ENCODE measurements at places on chromosomes 7 and 10. TPM values are rescaled to one million over a fixed set of nuclear protein-coding genes. Genes with fewer than 3 reads are reported as not detected.

Gene GOLGA7B
- total RNA-seq = 0.04 TPM

DNA sequence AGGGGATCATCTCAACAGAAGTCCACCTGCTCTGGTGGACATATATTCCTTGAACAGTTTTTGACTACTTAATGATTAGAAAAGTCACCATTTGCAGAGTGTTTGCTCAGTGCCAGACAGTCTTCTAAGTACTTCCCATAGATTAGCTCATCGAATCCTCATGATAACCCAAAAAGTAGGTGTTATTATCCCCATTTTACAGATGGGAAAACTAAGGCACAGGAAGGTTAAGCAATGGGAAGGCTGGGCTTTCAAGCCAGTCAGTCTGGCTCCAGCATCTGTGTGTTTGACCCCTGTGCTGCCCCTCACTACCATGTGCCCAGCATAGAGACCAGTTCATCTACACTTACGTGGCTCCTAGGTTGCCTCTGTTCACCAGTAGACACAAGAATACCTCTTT, 15.9 kb downstream of the CDHR3 start:
- no peaks in the 10 kb centered on the region for H3K36me3 ChIP-seq
- no peak overlapping the region for H3K4me3 ChIP-seq
- no peaks in the 10 kb centered on the region for H3K27me3 ChIP-seq
- H3K4me1 ChIP-seq = peaks cover 5% of the 10 kb centered on the region

GRCh38 chr10:3137958-3138726, 34.4 kb downstream of the PITRM1 start:
- H3K27ac ChIP-seq = no peak overlapping the region
- peaks cover 92% of the 10 kb centered on the region for H3K36me3 ChIP-seq
- H3K27me3 ChIP-seq = no peaks in the 10 kb centered on the region
- no peaks in the 10 kb centered on the region for H3K4me1 ChIP-seq
- no peak for DNase-seq

GRCh38 chr7:2873146-2873545, 29.0 kb upstream of the GNA12 start:
- H3K4me1 ChIP-seq = peaks cover 4% of the 10 kb centered on the region
- H3K4me3 ChIP-seq = no peak overlapping the region
- no peak for DNase-seq
- no peak overlapping the region for H3K27ac ChIP-seq
- H3K36me3 ChIP-seq = no peaks in the 10 kb centered on the region

GRCh38 chr10:132991706-132992432, 49.5 kb upstream of the CFAP46 start:
- no peaks in the 10 kb centered on the region for H3K4me1 ChIP-seq
- H3K27me3 ChIP-seq = no peaks in the 10 kb centered on the region
- H3K36me3 ChIP-seq = no peaks in the 10 kb centered on the region
- DNase-seq = no peak
- no peak overlapping the region for H3K27ac ChIP-seq

DNA sequence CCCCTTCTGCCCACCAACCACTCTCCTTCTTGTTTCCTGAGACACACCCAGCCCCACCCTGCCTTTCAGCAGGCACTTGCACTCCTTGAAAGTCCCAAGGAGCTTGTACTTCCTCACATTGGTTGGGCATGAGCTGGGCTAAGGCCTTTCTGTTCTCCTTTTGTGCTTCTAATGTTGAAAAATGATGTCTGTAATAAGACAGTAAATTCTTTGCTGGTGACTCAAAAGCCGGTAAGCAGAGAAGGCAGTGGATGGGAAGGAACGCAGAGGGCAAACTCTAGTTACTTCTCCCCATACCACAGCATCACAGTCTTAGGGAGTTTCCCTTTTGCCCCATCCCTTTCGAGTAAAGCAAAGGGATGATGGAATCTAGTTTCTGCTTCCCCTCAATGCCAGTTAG, 185.6 kb downstream of the PLXNA4 start:
- no peaks in the 10 kb centered on the region for H3K4me1 ChIP-seq
- no peak overlapping the region for H3K4me3 ChIP-seq
- H3K27ac ChIP-seq = no peak overlapping the region
- DNase-seq = no peak
- no peaks in the 10 kb centered on the region for H3K36me3 ChIP-seq
- no peaks in the 10 kb centered on the region for H3K27me3 ChIP-seq

DNA sequence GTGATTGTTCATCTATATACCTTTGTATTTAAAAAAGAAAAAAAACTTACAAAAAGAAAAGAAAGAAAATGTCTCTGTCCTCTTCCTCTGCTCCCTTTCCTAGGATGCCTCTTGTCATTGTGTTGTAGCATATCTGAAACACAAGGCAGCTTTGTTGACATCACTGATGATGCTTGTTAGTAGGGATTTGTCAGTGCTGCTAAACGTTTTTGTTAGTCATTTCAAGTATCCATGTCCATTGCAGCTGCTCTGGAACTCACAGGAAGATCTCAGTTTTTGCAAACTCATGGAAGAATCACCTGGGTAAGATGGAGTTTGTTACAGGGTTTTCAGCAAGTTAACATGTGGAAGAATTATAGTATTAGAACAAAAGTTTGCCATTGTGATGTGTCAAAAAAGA, 123.6 kb downstream of the CCSER2 start:
- H3K4me3 ChIP-seq = no peak overlapping the region
- H3K27ac ChIP-seq = no peak overlapping the region
- peaks cover 2% of the 10 kb centered on the region for H3K36me3 ChIP-seq
- no peaks in the 10 kb centered on the region for H3K4me1 ChIP-seq

Gene HTR7
- total RNA-seq = 20.2 TPM

- no peak overlapping the region for H3K27ac ChIP-seq
- no peaks in the 10 kb centered on the region for H3K4me1 ChIP-seq
- DNase-seq = no peak
- no peaks in the 10 kb centered on the region for H3K27me3 ChIP-seq
- no peaks in the 10 kb centered on the region for H3K36me3 ChIP-seq
These were observed 44.0 kb upstream of the CRTAC1 start for GRCh38 chr10:98074315-98074911.

DNA sequence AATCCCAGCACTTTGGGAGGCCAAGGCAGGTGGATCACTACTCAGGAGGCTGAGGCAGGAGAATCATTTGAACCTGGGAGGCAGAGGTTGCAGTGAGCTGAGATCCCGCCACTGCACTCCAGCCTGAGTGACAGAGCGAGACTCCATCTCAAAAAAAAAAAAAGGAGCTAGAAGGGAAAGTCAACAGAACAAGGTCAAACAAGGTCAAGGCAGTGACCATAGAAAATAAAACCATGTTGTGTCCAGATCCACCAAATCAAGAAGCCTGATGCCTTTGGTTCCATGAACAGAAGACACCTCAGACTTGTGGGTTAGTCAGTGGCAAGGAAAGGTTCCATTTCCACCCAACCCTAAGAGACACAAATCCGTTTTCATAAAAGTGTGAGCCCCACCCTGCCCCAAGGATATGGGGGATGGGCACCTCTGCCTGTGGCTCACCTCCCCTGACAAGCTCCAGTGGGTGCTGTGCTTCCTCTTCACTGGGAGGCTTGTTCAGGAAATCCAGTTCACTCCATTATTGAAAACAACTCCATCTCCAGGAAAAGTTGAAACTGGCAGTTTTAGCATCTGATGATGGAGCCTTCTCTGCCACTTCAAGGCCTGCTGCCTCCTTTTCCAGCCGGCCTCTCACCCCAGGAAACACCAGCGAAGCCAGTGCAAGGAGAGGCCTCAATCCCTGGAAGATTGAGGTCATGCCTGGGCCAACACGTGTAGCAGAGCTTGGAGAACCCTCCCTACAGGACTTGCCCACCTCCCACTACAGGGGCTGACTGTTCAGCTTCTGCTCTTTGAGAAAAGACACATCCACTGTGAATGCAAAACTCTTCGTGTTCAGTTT, 152.9 kb downstream of the NRF1 start:
- H3K36me3 ChIP-seq = peaks cover 36% of the 10 kb centered on the region
- no peaks in the 10 kb centered on the region for H3K27me3 ChIP-seq
- H3K4me1 ChIP-seq = no peaks in the 10 kb centered on the region
- no peak overlapping the region for H3K27ac ChIP-seq

Gene NXPH1
- total RNA-seq = 0.11 TPM

Gene EPDR1
- 5.3 TPM for total RNA-seq

DNA sequence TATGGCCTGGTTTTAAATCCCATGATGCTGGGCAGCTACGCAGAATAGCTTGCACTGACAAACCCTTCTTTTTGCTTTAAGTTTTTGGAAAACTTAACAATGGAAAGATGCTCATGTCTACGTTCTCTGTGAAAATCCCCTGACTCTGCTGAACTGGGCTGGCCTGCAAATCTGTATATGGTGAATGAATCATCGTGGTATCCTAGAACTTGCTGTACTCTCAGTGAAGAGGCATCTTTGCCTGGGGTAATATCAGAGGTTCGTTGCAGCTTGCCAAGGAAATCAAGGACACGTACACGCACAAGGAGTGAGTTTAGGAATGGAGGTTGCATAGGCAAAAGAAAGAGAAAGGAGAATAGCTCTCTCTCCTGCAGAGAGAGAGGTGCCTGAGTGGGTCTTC, 382.0 kb upstream of the ADARB2 start:
- no peak overlapping the region for H3K27ac ChIP-seq
- DNase-seq = no peak
- H3K4me3 ChIP-seq = no peak overlapping the region
- peaks cover 3% of the 10 kb centered on the region for H3K36me3 ChIP-seq

DNA sequence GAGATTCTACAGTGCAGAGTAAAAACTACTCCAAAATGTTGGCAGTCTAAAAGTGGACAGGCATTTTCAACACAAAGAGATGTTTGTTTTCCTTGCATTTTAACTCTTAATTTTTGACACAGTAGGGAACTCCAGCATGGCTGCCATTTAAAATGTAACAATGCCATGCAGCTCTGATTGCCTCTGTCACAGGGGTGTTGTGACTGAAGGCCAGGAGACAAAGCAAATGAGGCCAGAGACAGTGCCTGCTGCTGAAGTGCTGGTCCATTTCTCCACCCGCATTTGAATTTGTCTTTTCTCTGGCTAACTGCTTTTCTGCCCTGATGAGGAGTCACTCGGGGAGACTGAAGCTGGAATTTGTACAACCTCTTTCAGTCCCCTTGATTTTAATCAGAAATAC, 710.6 kb upstream of the GALNT17 start:
- H3K27ac ChIP-seq = no peak overlapping the region
- H3K4me3 ChIP-seq = no peak overlapping the region
- peaks cover 6% of the 10 kb centered on the region for H3K4me1 ChIP-seq

GRCh38 chr10:113130014-113130641, 180.1 kb downstream of the TCF7L2 start:
- H3K27ac ChIP-seq = no peak overlapping the region
- no peak overlapping the region for H3K4me3 ChIP-seq
- DNase-seq = no peak
- H3K36me3 ChIP-seq = no peaks in the 10 kb centered on the region
- peaks cover 29% of the 10 kb centered on the region for H3K4me1 ChIP-seq

GRCh38 chr7:96330193-96330592, 8.3 kb upstream of the SLC25A13 start:
- H3K27me3 ChIP-seq = no peaks in the 10 kb centered on the region
- DNase-seq = no peak
- H3K4me3 ChIP-seq = no peak overlapping the region
- H3K36me3 ChIP-seq = no peaks in the 10 kb centered on the region
- H3K27ac ChIP-seq = no peak overlapping the region

DNA sequence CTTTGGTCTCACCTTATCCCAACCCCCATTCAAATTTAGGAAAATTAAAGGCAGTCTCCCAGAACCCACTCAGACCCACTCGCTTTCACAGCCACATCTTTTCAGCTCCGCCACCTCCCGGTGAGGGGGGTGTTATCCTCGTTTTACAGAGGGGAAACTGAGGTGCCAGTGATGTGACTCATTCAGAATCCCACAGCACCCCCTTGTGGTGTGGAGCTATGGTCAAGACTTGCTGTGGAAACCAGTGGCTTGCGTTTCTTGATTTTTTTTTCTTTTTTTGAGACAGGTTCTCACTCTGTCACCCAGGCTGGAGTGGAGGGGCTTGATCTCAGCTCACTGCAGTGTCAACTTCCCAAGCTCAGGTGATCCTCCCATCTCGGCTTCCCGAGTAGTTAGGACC, 27.6 kb downstream of the SLC35G1 start:
- H3K27me3 ChIP-seq = no peaks in the 10 kb centered on the region
- peak; percentile 36 for DNase-seq
- 0 out of 3 replicates have a peak, but pooled peaks cover 1% of the 10 kb centered on the region for H3K36me3 ChIP-seq
- no peak overlapping the region for H3K27ac ChIP-seq

All from H9 (cell line).